ENCODE measurements at places on chromosomes 11 and 22.

- no peak for DNase-seq
These were observed 93.7 kb downstream of the FCHSD2 start for GRCh38 chr11:73048446-73048845.

DNA sequence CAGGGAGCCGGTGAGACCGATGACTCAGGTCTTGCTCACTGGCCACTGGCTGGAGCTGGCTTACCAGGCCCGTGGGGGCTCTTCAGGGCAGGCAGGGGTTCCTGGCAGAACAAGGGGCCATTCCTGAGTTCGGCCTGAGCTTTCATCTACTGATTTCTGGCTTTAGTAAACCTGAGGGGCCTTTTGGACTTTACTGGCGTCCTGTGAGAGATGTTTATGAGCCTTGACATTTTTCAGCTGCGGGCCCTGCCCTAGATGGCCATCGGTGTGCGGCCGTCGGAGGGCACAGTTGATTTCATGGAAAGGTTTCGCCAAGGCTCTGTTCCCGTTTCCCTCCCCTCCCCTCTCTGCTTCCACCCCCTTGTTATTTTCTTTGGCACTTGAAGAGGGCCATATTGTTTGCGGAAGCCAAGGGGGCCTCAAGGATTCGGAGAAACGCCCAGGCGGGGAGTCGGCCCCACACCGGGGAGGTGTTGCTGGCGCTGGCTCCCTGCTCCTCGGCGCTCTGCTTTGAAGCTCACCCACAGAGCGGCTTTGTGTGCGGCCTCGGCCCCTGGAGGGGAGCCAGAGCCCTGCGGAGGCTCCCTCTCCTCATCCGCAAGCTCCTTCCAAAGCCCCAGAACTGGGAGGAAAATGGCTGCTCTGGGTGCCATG lies 17.7 kb downstream of the ELF5 start:
- DNase-seq = no peak

GRCh38 chr11:59218893-59219292 lies 6.2 kb upstream of the MPEG1 start:
- no peak for DNase-seq

DNA sequence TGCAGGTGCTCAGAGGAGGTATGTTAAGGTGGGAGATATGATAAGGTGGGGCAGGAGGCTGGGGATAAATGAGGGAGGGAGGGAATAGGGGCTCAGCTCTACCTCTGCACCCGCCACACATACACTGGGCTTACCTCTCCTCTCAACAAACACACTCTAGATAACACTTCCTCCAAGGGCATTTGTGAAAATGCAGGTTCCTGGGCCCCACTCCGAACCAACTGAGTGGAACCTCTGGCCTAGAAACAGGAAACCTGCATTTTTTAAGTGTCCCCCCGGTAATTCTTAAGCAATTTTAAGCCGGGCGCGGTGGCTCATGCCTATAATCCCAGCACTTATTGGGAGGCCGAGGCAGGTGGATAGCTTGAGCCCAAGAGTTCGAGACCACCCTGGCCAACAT lies 46.5 kb upstream of the CD5 start:
- no peak for DNase-seq

DNA sequence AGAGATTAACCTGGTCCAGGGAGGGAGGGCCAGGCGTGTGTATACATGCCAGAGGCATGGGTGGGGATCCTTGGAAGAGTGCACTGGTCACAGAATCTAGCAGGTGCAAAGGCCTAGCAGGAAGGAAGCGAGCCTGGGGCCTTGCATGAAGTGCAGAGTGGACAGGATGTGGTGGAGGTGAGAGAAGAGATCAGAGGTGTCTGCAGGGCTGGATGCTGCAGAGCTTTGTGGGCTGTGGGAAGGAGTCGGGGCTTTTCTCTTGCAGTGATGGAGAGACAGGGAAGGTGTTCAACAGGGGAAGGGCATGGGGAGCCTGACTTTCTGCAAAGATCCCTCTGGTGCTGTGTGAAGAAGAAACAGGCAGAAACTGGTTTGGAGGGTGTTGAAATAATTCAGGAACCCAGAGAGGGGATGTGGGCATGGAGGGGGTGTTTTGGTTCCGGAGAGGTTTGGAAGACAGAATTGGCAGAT lies 2.5 kb upstream of the TPST2 start:
- DNase-seq = no peak

- peak; percentile 100 for DNase-seq
These were observed 4.2 kb downstream of the MRGPRF start for GRCh38 chr11:69008737-69009440.

DNA sequence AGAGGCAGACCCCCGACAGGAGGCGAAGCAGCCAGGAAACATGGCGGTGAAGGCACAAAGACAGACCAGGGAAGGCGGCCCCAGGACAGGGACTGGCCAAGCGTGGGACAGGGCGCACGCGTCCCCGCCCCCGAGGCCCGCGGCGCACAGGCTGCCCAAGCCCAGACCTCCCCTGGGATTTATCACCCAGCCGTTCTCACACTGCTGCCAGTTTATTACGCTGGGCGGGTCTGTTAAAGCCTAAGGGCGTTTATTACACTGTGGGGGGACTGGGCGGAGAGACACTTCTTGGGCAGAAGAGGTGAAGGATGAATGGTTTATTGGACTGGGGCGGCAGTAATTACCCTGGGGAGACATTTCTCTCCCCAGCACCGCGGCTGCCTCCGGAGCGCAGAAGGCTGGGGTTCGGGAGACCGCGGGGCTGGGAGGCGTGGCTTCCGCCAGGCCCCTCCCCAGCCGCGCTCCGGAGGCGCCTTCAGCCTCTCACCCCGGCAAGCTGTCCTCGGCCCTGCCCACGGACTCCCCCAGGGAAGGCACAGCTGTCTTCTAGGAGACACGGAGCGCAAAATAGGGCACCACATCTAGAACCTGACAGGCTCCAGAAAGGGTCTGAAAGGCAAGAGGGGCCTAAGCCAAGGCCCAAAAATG lies 47.1 kb downstream of the SLC22A12 start:
- DNase-seq = no peak

GRCh38 chr11:118051136-118051610 lies 25.7 kb upstream of the TMPRSS4 start:
- DNase-seq = no peak

DNA sequence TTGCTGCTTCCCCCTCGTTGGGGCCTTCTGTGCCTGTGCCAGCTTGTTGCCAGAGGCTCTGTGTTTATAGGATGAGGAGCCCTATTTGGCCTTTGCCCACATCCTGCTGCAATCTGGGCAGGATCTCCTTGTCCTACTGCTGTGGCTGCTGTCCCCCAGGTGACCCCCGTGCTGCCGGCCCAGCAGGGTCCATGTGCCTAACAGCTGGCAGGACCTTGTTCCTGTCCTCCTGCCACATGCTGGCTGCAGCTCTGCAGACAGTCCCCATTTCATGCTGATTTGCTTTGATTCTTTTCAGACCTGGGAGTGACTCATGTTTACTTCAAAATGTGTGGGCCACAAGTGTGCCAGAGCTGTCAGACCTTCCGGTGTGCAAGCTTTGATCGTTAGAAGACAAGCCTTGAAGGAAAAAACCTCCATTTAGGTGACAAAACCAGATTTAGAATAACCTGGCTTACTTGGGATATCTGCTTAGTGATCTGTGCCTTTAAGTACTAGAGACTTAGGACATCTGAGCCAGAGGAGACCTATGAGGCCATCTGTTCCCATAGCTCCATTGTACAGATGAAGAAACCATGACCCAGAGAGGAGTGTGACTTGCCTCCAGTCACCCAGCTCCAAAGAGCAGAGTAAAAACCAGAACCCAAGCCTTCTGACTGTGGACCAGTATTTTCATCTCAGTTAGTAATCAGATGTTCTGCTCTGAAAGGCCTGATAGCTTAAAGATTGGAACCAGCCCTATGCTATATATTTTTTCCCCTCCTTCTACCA lies 11.1 kb downstream of the NAV2 start:
- DNase-seq = no peak

DNA sequence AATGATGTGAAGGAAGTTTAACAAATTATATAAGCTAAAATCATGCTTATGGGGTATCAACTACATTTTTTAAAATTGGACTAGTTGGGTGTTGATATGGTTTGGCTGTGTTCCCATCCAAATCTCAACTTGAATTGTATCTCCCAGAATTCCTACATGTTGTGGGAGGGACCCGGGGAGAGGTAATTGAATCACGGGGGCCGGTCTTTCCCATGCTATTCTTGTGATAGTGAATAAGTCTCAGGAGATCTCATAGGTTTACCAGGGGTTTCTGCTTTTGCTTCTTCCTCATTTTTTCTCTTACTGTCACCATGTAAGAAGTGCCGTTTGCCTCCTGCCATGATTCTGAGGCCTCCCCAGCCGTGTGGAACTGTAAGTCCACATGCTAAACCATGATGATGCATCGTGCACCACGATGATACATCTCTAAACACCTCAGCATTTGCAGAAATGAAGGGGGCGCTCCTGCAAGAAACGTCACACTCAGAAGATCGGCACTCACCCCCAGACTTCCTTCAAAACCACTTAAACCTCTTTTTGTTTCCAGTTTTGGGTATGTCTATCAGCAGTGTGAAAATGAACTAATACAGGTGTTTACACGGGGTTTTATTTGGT lies 340.0 kb downstream of the SHANK2 start:
- DNase-seq = no peak

DNA sequence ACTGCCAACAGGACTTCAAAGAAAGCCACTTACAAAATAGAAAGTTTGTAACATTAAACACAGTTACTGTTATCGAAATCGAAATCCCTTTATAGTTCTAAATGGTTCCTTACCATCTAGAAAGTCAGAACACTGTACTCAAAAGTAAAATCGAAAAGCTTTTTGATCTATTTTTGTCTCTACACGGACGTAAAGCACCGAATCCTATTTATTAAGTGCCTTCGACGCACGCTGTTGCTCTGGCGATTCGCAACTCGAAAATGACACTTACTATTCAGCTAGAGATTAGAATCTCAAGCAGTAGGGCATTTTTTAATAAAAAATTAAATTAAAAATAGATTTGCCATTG lies 78.3 kb downstream of the LARGE1 start:
- no peak for DNase-seq

- no peak for DNase-seq
These were observed 11.1 kb upstream of the TPBGL start for GRCh38 chr11:75229466-75229865.

- no peak for DNase-seq
These were observed 7.3 kb upstream of the RNASEH2C start for GRCh38 chr11:65727865-65728264.

DNA sequence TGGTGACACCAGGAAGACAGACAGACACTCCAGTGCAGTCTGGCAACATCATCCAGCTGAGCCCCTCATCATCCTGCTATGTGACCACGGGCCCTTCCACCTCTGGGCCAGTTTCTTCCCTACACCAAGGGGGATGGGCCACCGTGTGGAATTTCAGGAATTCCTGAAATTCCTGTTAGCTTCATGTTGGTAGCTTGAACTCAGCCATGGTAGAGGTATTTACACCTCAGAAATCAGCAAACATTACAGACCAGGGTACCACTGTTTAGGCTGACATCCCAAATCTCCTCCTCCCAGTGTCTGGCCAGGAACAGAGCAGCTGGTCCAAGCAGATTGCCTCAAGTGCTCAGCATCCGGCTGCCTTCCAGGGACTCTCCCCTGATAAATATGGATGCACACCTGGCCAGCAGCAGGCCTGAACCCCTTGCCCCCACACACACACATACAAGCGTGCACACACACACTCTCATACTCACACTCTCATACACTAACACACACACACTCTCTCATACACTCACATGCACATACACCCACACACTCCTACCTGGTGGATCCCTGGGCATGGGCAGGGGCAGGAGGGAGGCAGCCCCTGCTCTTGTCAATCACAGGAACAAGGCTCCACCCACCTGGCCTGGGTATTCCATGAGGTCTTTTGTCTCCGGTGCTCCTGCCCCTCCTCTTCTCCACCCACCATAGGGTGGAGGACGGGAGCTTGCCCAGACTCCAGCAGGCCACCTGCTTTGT lies 85.2 kb downstream of the BUD13 start:
- no peak for DNase-seq

GRCh38 chr11:2210366-2211112 lies 38.9 kb upstream of the TH start:
- DNase-seq = peak; percentile 45

GRCh38 chr11:65912845-65913244 lies 6.0 kb downstream of the C11orf68 start:
- peak; percentile 96 for DNase-seq

DNA sequence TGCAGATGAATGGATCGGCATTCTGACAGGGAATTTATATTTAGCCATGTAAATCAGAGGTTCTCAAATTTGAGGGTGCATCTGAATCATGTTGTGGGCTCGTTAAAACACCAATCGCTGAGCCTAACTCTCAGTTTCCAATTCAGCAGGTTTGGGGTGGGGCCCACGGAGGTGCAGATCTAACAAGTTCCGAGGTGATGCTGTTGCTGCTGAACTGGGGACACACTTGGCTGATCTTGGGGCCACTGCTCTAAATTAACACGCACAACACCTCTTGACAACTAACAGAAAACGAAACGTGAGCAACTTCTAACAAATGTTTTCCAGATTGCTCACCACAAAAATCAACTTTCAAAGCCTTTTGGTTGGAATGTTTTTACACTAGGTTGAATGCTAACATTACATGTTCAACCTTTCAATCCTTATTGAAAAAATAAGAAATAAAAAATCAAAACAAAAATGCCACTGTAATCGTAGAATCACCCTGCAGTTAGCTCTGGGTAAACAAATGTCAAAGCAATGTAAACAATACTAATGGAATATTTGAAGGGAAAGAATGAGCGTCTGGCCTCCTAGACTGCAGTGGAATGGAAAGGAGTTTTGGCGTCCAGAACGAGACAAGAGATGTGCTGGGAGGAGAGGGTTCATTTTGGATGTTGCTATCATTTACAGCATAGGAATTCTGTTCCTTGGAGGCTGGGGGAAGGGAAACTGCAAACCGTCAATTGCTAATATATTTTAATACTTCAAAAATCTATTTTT lies 68.3 kb upstream of the SLC6A5 start:
- DNase-seq = no peak

DNA sequence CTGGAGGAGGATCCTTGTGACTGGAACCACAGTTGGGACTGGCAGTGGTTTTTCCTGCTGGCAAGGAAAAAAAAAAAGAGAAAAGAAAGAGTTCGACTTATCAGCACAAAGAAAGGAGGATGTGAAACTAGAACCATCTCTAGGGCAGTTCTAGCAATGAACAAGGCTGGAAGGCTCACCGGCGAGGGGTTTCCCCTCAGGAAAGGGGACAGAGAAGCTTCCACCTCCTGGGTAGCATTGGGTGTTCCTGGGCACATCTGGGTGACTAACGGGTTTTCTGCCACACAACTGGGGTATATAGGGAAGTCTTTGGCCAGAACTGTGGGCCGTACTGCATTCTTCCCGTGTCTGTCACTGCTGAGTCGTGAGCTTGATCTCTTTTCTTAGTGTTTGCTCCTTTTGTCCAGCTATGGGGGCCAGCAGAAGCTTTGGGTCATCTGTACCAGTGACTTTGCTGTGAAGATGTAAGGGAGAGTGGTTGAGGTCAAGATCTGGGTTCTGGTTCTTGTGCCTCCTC lies 109.4 kb upstream of the OR4B1 start:
- no peak for DNase-seq

DNA sequence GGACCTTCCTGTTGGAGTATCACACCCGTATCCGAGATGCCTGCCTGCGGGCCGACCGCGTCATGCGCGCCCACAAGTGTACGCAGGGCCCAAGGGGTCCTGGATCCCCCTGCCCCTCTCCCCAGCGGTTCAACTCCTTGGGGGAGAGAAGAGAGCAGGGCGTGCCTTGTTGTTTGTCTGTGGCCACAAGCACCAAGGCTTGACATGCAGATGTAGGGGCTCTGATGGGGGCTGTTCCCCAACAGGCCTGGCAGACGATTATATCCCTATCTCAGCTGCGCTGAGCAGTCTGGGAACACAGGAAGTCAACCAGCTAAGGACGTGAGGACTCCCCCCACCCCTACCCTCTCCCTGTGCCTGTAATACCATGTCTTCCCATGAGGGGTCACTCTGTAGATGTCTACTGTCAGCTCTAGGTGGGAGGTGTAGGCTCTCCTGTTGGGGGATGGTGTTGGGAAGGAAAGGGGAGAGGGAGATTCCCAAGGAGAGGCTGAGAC lies 6.8 kb downstream of the CFL1 start:
- DNase-seq = peak; percentile 76
